ENCODE measurements at places on chromosomes 3 and 15. TPM values are rescaled to one million over a fixed set of nuclear protein-coding genes. Genes with fewer than 3 reads are reported as not detected.

The BMF gene
- total RNA-seq, result 4.6 TPM

The MEGF11 gene
- not detected for total RNA-seq

The SLC2A2 gene
- 0.09 TPM for total RNA-seq

The ACTRT3 gene
- 3.7 TPM for total RNA-seq
